ENCODE measurements at places on chromosomes 6 and 20. TPM values are rescaled to one million over a fixed set of nuclear protein-coding genes. Genes with fewer than 3 reads are reported as not detected.

SLC22A16 gene
- total RNA-seq = not detected

THBS2 gene
- not detected for total RNA-seq

GPX5 gene
- total RNA-seq = not detected

NTSR1 gene
- total RNA-seq = 0.20 TPM

IL20RA gene
- total RNA-seq = not detected

PTCRA gene
- not detected for total RNA-seq

TMC2 gene
- not detected for total RNA-seq

PROKR2 gene
- total RNA-seq = not detected

TMEM74B gene
- 2.6 TPM for total RNA-seq

ELOVL4 gene
- total RNA-seq = 1.5 TPM

TTK gene
- 18.4 TPM for total RNA-seq

XKR7 gene
- not detected for total RNA-seq

MLN gene
- not detected for total RNA-seq

MTFR2 gene
- total RNA-seq = 12.1 TPM

FOXF2 gene
- total RNA-seq = 17.7 TPM

NMBR gene
- not detected for total RNA-seq

GPR63 gene
- total RNA-seq = 0.61 TPM

MEI4 gene
- not detected for total RNA-seq

COL9A1 gene
- total RNA-seq = not detected

RPS6KA2 gene
- 0.20 TPM for total RNA-seq

MYBL2 gene
- total RNA-seq = 75.8 TPM
